ENCODE measurements at places on chromosomes 12 and 14.
A peak's percentile ranks its signal among the peaks of the same experiment; 100 is the strongest.

GRCh38 chr12:108126990-108127501 is 2.0 kb upstream of the WSCD2 start:
- no peak for DNase-seq

- no peak for DNase-seq
Observed at GRCh38 chr12:14984766-14985285, 12.0 kb downstream of the PDE6H start.

GRCh38 chr12:3149515-3150307 is 72.5 kb downstream of the TSPAN9 start:
- no peak for DNase-seq

DNA sequence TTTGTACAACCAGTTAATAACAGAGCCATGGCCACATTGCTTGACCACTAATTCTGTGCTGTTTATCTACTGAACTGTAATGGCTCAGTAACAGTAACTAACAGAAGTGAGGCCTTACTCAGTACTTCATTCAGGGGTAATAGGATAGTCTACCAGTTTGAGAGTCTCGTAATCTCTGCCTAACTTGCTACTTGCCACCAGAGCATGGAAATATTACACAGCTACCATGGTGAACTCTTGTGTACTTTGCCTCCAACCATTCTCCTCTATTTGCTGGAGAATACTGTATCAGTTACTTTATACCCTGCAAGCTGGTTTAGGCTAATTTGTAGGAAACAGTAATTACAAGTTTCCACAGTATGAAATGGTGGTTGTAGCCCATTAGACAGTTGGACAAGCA is 10.6 kb downstream of the SCFD1 start:
- no peak for DNase-seq

DNA sequence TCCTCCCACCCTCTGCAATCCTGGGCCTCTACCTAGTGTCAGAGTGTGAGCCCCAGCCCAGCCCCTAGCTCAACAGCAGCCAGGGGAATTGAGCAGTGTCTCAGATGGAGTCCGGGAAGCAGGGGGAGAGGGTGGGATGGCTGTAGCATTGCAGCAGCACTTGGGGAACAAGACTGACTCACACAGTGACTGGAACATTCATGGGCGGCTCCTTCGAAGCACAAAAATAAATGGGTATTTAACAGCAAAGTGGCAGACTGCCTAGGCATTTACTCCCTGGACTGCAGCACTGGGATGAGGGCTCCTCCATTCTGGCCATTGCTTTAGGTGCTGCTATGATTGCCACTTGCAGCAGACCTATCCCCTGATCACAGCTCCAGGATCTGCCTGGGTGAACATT is 46.0 kb upstream of the STK38L start:
- no peak for DNase-seq

DNA sequence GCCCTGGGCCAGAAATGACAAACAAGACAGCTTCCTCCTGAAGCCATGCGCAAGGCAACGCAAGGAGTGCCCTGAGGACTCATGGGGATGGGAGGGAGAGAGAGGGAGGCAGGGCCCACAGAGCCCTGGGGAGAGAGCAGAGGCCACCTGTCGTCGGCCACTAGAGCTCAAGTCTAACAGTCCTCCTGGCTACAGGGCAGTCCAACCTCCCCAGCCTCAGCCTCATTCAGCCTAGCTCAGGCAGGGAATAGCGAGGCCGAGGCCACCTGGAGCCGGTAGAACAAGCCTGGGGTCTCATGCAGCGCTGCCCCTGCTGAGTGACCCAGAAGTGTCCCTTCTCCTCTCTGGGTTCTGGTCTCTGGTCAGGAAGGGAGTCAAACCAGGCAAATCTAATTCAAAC is 69.5 kb downstream of the BCL11B start:
- DNase-seq = no peak

- no peak for DNase-seq
Observed at GRCh38 chr12:132367071-132367851, 37.9 kb upstream of the GALNT9 start.

DNA sequence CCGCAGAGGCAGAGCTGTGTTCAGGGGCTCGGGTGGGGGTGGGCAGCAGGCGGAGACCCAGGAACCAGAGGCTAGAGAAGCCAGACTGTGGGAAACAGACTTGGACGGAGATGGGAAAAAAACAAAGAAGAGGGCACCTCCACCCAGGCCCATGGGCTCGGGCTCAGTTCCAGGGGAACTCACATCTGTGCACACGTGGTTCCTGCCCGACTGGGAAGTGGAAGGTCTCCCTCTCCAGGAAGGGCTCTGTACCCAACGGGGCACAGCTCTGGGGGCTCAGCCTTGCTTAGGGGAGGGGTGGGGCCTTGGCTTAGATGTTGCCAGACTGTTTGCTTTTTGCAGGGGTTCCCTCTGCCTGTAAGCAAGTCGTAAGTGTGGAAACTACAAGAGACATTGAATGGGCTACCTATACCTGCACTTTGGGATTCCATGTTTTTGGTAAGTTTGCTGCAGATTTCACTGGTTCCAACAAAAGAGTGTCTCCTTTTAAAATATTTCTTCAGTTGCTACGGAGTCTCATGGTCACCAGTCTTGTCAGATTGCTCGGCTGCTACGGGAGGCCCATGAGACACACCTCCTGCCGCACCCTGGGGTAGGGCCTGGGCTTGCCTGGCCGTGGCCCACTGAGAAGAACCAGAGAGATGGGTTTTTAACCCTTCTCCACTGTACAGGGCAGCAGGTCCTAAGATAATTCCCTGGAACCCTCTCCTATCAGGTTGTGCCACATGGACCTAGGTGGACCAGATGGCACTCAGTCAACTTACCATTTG is 127.6 kb upstream of the EVL start:
- no peak for DNase-seq

DNA sequence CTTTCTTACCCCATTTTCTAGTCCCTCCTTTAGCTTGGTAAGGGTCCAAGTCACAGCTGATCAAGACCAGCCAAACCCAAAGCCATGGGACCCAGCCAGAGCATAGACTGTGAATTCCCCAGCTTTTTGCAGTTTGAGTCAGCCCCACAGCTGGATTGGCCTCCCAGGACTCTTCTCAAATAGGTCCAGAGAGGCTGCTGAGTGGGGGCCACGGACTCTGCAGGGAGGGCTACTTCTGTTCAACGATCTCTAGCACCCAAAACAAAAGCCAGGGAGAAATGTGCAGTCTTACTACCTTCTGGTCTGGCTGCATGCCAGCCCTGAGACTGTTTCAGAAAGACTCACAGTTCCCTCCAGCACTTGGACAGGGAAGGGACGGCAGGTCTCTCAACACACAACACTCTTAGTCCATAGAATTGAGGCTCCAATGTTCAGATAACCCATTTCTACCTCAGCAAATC is 1.6 kb downstream of the VDR start:
- no peak for DNase-seq

GRCh38 chr14:51657762-51658161 is 6.1 kb downstream of the FRMD6 start:
- DNase-seq = no peak

DNA sequence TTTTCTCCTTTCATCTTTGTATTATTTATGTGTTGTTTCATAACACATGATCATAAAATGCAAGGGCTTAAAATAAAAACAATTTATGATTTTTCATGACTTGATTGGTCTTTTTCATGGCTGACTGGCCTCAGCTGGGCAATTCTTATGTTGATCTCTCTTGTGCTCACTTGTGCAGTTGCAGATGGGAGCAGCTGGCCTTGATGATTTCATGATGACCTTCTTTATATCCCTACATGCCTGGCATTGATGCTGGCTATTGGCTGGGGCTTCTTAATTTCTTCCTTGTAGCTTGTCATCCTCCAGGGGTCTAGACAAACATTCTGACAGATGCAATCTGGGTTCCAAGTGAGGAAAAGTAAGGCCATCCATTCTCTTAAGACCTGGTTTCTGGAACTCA is 1832.8 kb upstream of the FLRT2 start:
- no peak for DNase-seq

DNA sequence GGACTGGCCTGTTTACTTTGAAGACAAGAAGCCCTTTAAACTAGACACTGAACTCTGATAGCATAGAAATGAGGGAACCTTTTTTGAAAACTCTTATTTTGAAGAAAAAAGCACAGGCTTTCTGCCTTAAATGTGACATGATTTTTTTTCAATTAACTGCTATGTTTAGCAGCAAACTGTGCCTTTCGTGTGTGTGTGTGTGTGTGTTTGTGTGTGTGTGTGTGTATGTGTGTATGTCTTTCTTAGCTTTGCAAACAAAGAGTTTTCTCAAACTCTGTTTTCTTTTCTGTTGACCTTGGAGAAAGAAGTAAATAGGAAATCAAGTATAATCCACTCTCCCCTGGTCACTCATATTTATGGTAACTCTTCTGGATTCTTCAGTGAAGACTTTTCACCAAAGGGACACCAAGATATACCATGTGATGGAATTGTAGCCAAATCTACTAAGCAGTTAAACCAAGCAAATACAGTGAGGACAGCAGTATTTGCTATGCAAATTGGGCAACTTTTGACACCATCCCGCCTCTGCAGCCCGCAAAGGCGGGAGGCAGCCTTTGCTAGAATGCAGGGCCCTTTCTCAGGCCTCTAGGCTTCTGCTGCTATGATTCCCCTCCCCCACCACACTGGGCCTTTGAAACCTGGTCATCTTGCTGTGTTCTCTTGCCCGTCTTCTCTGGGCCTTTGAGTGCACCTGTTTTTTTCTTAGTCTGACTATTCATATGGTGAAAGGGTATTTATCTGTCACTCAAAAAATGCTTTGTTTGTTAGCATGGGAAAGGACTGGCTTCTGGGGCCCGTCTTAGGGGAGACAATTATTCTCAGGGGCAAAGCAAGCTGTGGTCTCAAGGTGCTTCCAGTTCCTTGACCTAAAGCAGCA is 107.9 kb downstream of the MYRFL start:
- DNase-seq = no peak

DNA sequence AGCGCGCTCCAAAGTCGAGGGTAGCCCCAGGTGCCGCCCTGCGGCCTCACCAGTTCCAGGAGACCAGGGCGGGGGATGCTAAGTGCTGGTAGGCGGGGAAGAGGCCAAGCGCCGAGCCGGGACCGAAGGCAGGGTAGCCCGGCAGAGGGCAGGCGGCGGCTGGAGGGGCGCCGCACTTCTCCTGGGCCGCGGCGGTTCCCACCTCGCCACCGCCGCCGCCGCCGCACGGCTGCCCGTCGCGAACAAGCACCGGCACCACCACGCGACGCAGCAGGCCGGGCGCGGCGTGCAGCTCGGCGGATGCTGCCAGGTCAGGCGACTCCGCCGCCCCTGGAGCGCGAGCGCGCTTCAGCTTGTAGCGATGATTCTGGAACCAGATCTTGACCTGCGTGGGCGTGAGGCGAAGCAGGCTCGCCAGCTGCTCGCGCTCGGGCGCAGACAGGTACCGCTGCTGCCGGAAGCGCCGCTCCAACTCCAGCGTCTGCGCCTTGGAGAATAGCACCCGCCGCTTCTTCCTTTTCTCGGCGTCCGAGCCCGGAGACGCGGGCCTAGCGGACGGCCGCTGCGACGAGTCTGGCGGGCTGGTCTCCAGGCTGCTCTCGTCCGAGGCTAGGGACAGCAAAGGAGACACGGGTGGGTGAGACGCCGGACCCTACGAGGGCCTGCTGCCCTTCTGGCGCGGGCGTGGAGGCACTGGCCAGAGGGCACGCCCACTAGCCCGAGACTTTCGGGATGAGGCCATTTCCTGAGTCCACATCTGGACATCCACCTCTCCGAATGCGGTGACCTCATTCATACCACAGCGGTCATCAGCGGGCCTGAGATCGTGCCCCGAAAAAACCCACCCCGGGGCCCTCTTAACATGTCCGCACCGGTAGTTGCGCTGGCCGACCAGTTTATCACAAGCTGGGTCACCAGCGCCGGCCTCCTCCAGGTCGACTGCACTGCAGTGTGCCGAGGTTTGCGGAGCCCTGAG is 1.3 kb downstream of the NKX2-8 start:
- DNase-seq = peak; percentile 41

Data from NCI-H1092 (cell line).